ENCODE measurements at places on chromosomes 2 and 18.

DNA sequence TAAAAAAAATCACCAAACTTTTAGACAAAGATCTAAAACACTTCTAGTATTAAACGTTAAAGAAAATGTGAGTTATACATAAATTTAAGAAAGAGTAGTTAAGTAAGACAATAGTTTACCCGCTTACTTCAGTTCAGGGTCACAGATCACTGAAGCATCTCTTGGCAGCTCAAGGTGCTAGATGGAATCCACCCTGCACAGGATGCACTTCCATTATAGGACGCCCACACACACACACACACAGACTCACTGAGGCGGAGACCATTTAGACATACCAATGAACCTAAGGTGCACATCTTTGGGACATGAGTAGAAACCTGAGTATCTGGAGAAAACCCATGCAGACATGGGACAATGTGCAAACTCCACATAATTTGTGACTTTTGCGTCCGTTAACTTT is 630.6 kb upstream of the ZNF804A start:
- no peak for DNase-seq

DNA sequence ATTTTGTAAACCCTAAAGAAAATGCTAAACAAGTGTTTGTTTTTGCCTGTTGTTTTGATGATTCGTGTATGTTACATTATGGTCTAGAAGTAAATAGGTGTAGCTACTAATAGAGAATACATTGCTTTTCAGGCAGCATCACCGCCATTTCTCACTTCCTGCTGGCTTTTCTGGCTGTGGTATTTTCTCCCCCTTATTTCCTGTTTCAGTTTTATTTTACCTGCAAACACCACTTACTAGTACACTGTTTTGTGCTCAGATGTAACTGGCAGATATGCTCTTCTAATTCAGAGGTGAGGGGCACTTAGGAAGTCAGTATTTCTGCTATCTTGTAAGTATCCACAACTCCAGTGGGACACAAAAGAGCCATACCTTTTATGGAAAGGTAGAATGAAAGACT is 38.1 kb upstream of the SLC3A1 start:
- no peak for DNase-seq

- DNase-seq: no peak
Measured at GRCh38 chr2:11914455-11914854, 168.0 kb downstream of the LPIN1 start.

DNA sequence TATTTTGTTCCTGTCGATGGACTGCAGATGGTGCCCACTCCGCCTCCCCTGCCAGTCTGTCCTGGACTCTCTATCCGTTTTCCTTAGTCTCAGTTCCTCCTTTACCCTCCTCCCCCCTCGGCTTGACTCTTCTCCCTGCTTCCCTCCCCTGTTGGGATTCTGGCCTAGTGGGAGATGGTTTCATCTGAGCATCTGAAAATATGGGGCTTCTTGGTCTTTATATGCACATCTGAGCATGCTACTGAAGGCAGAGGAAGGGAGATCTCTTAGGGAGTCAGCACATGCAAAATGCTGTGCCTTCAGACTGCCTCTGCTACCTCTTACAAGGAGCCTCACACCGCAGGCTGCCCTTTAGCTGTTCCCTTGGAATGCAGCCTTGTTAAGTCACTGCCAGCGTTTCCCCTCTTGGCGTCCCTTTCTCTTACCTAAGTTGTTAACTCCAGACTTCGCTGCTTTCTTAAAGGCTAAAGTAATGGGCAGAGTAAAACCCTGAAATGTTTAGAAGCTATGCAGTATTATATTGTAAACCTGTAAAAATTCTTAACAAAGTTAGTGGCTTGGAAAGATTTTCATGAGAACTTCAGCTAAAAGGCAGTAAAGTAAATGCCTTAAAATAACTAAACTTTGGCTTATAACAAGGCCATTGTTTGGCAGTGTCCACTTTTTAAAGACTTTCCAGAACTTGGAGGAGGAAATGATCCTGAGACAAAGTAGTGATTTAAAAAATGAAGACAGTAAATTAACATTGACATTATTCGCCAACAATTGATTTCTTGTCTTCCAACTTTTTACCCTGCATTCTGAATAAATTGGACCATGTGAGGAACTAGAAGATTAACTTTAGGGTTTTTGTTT is 49.8 kb downstream of the LDLRAD4 start:
- DNase-seq: peak; percentile 44

- no peak for DNase-seq
Measured at GRCh38 chr18:80213182-80213581, 34.1 kb downstream of the PARD6G start.
